ENCODE measurements at places on chromosomes 4 and X. TPM values are rescaled to one million over a fixed set of nuclear protein-coding genes. Genes with fewer than 3 reads are reported as not detected.

DNA sequence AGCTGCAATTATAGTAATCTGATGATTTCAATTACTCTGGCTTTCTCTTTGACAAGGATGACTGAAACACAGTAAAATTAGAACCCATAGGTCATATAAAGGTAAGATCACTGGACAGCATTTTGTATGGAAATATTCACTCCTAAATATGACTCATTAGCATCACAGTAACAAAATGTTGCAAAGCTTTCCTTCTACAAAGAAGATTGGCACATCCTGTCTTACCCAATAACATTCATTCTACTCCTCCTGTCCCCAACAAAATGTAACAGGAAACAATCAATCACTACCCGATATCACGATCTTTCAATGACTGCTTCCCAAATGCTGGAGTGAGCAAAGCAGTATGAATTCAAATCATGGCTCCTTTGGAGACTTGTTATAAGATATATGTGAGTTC, 95.3 kb downstream of the FANCB start:
- DNase-seq = no peak

AMTN gene
- total RNA-seq = not detected

GRCh38 chr4:7587433-7588405, 153.0 kb upstream of the PSAPL1 start:
- DNase-seq = no peak

CT45A1 gene
- not detected for total RNA-seq

DNA sequence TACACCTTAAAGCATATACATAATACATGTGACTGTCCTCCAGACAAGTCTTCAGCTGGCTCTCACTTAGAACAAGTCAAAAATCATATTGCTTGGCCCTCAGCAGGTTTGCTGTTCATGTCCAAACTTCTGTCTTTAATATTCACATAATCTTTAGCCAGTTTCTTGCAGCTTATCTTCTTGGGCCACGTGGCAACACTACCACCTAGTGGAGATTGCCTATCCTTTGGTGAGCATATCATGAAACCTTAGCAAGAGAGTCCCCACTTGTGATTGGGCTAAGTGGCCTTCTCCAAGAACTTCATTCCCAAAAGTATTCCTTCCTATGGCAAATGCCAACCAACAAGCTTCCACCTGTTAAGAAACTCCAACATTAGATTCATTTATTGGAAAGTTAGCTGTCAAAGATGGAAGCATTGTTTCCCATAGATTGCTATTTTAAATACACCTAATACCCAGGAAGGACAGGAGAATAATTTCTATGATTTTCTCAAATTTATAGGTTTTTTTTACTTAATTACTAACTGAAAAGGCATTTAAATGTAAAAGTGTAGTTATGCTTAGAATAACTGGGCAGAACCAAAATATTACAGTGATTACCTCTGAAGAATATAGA, 231.9 kb upstream of the INTU start:
- DNase-seq = peak; percentile 73
